ENCODE measurements at places on chromosomes 4 and X.

DNA sequence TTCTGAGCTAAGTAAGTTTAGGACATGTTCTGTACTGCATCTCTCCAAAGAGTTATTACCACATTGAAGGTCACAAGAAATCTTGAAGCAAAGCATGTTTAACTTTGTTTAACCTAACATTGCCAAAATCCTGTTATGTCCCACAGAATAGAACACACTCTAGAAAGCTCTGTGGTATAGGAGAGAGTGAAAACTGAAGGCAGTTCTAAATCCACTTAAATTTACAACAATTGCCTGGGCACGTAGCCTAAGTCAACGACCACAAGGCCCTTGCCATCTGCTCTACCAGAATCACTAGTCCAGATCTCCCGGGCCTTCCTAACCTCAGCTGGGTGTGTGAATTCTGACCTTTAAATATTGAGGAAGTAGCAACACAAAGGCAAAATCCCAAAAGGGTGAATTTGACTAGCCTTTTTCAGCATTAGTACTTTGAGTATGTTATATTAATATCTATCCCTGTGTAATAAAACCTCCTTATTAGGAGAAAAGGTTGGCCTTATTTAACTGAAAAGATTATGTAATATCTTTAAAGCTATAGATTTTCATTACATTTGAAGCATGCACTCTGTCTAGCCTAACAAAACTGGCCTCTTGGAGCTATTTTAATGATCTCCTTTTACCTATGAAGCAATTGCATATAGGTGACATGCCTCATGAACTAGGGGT is 4.5 kb upstream of the MAML3 start:
- DNase-seq, result no peak

DNA sequence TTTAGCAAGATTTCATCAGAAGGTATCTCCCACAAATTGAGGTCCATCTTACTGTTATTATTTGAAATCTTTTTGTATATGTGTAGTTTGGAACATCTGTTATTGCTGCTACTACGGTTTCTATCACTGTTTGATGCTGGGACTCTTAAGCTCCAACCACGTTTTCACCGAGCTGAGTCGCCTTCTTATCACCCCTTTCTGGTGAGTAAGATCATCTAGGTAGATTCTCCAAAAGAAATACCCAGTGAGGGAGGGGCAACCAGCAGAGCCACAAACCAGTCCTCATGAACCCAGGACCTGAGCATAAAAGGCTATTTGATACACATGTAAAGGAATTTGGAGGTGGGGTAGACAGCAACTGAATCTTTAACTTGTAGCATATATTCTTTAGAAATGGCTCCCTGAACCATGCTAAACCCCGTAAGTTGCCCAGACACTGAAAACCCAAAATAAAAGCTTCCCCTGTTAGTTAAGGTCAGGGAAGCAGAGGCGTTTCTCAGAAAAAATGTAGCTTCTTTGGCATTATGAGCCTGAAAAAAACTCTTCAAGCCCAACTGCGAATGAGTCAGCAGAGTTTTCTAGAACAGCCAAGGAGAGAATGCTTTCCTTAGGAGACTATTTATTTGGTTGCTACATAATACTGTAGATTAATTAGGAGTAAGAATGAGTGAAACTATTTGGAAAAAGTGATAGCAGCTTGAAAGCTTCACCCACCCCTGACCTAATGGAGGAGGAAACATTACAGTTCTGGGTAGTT is 53.8 kb upstream of the ATXN3L start:
- DNase-seq, result no peak

DNA sequence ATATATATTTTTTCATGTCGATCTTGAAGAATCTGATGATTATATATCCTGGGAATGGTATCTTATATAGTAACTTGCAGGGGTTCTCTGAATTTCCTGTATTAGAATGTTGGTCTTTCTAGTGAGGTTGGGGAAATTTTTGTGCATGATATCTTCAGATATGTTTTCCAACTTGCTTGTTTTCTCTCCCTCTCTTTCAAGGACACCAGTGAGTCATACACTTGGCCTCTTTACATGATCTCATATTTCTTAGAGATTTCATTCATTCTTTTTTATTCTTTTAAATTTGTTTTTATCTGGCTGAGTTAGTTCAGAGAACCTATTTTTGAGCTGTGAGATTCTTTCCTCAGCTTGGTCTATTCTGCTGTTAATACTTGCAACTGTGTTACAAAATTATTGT is 27.2 kb upstream of the C4orf17 start:
- DNase-seq, result no peak

DNA sequence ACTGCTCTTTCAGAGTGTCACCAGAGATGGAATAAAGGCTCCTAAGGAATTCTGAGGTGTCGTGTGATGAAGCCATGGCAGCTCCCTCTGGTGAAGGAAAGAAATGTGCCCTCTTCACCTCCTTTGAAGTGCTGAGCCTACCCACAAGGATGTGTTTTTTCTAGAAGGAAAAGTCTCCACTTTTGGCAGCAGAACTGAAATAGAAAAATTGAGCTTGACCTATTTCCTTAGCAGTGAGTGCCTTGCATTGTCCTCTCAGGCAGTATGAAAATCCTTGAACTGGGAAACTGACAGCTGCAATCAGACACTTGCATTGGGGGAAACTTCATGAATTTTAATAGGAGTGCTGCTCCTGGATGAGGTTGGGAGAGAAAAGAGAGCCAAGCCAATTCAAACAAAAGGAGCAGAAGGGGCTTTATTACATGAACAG is 95.2 kb downstream of the DCLK2 start:
- no peak for DNase-seq

GRCh38 chrX:84956304-84956703 is 47.4 kb upstream of the APOOL start:
- no peak for DNase-seq

- no peak for DNase-seq
Observed at GRCh38 chr4:122661176-122662160, 40.6 kb upstream of the IL21 start.

- no peak for DNase-seq
Observed at GRCh38 chr4:139984471-139984870, 169.5 kb downstream of the MAML3 start.

- DNase-seq, result no peak
Observed at GRCh38 chr4:181119186-181119585, 1124.0 kb upstream of the TENM3 start.

GRCh38 chrX:129493643-129494042 is 29.6 kb downstream of the SMARCA1 start:
- no peak for DNase-seq

DNA sequence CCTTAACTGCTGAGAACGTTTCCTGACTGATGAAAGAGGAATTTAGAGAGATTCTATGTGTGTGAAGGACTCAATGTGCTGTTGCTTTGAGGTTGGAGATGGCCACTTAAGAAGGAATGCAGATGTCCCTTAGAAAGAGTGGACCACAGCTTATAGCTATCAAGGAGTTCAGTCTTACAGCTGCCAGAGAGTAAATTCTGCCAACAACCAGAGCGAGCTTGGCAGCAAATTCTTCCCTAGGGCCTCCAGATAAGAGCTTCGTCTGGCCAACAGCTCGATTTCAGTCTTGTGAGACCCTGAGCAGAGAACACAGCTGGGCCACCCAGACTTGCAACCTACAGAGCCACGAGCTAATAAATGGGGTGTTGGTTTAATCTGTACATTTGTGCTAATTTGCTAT is 21.8 kb downstream of the MID1 start:
- no peak for DNase-seq

DNA sequence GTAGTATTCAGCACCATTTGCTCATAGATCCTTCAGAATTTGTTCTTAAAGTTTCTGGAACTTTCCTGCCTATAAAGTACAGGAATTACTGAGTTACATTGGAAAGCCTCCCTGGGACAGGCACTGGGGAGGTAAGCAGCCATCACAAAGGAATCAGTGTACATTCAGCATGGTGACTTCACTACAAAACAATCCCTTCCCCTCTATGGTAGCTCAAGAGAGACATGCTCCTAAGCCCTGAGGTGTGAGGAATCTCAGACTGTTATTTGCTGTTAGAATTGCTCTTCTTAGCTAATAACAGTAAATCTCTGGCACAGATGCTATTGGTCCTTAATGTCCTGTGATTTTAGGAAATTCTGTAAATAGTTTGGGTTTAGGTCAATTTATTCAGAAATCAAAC is 1898.0 kb upstream of the PCDH7 start:
- no peak for DNase-seq

- peak; percentile 11 for DNase-seq
Observed at GRCh38 chr4:78441756-78442155, 109.8 kb upstream of the ANXA3 start.

GRCh38 chr4:55001538-55001937 is 123.9 kb downstream of the KDR start:
- no peak for DNase-seq

DNA sequence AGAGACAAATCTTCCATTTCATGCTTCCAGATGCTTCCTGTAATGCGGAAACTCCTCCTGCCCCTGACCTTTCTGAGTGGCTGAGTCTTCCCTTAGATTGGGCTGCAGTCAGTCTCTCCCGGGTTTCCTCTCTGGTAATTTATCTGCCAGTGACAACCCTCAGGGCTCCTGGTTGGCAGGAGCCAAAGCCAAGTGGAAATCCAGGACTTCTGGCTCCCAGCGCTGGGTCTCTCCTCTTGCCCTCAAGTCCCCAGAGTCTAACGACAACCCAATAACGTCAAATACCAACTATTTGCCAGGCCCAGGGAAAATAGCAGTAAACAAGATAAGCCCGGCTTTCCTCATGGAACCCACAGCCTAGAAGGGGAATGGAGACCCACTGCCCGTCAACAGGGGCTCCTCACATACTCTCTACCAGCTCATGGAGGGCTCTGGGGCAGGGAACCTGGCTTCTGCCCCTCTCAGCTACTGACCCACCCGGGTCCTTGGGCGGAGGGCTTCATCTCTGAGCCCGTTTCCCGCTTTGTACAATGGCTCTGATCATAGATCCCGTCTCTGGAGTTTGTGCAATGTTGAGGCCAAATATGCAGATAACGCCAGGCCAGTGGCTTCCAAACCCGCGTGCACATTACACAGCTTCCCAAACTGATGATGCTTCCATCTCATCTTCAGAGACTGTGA is 1.1 kb upstream of the TBC1D14 start:
- no peak for DNase-seq

GRCh38 chr4:93437991-93438390 is 390.6 kb upstream of the ATOH1 start:
- no peak for DNase-seq

GRCh38 chrX:101759000-101759399 is 99.3 kb upstream of the ARMCX2 start:
- peak; percentile 7 for DNase-seq

DNA sequence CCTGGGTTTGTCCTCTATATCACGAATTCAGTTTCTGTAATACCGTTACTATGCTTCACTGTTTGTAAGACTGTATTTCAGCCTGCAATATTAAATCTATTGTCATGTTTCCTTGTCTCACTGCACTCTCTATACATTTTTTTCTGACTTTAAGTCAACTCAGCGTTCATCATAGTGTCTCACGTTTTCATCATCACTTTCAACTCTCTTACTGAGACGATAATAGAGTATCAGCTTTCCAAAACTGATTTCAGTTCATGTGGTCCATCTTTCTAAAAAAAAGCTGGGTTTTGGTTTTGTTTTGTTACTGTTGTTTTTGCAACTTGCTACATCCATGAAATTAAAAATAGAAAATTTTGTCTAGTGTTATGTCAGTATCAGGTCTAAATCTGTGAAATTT is 147.7 kb downstream of the TMEM47 start:
- DNase-seq, result no peak

DNA sequence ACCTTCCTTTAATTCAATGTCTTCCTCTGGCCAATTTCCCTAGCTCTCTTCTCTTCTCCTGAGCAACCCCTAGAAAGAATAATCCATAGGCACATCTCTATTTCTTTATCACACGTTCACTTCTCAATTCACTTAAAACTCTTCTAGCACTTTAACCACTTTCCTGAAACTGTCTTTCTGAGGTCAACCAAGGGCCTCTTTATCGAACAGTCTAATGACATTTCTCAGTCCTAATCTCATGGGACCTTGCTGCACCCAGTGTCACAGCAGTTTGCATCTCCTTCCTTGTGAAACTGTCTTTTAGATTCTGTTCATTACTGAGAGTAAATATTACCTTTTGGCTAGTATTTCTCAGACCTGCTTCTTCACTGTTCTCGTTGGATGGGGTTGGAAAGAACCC is 285.3 kb upstream of the RASGEF1B start:
- no peak for DNase-seq

- DNase-seq, result no peak
Observed at GRCh38 chr4:141801558-141801957, 165.2 kb downstream of the IL15 start.

DNA sequence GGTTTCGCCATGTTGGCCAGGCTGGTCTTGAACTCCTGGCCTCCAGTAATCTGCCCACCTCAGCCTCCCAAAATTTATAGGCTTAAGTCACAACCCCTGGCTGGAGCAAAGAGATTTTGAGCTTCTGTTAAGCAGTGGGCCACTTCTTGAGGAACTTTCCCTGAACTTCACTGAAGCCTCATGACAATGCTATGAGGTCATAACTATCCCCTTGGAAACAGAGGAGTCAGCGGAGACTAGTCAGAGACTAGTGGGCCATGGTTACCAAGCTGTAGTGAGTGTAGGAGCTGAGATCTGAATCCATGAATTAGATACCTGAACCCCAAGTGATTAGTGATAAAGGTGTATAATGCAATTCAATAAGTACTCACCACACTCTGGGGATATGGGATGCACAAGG is 145.1 kb upstream of the MSX1 start:
- no peak for DNase-seq

DNA sequence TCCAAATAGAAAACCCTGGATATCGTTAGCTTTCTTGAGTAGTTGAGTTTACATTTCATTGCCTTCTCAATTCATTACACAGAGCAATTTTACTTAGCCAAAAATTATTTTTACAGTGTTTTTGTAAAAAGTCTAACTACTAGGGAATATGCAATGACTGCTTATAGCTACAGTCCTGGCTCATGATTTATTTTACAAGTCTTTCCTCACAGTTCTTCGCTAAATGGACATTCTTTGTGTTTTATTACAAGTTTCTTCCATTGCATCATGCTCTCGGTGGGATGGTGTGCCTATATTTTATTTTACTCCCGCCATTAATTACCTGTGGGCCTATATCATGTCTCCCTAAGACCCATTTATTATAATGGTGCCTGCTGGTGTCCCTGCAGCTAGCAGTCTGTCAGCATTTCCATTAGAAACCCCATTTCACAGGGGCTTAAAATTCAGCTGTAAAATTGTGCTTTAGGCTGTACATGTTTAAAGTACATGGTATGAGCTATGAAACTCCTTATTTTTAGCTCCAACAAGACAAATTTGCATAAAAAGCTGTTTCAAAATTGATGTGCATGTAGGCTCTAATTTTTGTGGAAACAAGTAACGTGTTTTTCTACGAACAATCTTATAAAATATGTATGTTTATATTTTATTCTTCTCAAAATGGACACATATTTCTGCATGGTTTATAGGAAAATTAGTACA is 227.4 kb downstream of the SLC7A11 start:
- DNase-seq, result no peak
